Activated CD4-positive, alpha-beta T cell treated with anti-CD3 and anti-CD28 coated beads, Interleukin-2, amount 50 U/mL, for 1 hour (primary cell): ENCODE measurements at places on chromosomes 6 and 20.
A peak's percentile ranks its signal among the peaks of the same experiment; 100 is the strongest.

GRCh38 chr6:64010010-64010409 lies 374.4 kb downstream of the PHF3 start:
- no peak for DNase-seq

DNA sequence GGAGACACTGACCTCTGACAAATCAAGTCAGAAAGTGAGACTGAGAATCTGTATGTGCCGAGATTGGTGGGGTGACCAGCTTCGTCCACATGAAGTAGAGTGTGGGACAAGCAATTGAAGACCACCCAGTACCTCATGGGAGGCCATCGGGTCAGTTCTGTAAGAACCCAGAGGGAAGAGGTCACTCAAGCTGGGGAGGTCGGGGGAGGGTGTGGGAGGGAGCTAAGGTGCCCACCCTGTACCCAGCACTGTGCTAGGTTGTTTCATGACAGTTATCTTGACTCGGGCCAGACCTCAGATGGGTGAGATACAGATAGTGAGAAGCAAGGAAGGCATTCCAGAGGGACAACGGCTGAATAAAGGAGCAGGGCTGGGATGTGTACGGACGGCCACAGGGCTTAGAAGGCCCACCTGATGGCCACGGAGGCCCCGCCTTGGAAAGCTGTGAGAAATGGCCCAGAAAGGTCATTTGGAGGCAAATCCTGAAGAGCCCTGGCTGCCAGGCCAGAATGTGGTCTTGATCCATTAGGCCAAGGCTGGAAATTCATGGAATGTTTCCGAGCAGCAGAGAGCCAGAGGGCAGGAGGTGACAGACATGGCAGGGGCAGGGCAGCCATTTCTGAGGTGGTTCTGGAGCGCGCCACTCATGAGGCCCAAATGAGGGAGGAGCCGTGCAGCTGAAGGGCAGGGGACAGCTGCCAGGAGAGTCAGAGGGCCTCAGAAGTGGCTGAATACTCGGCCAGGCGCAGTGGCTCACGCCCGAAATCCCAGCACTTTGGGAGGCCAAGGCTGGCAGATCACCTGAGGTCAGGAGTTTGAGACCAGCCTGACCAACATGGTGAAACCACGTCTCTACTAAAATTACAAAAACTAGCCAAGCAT lies 7.7 kb downstream of the MMP24OS start:
- DNase-seq: no peak

- DNase-seq: no peak
Observed at GRCh38 chr6:139528471-139528870, 154.0 kb upstream of the CITED2 start.

GRCh38 chr6:75546381-75546780 lies 52.8 kb upstream of the FILIP1 start:
- DNase-seq: no peak

DNA sequence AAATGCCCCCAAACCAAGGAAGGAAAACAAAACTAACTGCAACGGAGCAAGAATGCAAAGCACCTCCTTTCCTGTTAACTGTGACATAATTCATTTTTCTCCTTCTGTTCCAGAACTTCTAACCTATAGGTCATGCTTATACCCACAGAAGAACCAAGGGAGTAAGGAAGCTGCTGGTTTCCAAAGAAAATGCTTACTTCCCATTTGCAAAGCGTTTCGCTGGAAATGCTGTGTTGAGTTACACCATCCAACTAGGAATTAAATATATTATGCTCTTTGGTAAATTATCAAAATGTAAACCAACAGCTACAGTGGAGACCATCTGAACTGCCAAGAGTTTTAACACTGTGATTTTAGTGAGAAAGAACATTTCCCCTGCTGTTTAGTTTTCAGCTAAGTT lies 42.9 kb downstream of the ATXN1 start:
- no peak for DNase-seq

- DNase-seq: no peak
Observed at GRCh38 chr20:43994486-43995100, 79.9 kb downstream of the TOX2 start.

DNA sequence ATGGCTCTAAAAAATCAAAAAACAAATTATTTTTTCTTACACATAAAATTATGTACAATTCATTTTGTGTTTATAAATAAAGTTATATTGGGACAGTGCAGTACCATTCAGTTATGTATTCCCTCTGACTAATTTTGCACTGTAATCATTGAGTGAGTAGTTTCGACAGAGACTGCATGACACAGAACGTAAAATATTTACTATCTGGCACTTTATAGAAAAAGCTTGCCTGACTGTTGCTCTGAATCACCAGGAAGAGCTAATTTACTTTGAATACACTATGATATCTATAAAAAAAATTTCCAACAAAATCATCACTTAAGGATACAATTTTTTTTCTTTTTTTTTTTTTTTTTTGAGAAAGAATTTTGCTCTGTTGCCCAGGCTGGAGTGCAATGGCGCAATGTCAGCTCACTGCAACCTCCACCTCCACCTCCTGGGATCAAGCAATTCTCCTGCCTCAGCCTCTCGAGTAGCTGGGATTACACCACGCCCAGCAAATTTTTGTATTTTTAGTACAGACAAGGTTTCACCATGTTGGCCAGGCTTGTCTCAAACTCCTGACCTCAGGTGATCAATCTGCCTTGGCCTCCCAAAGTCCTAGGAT lies 11.0 kb upstream of the KHDC1L start:
- DNase-seq: no peak

GRCh38 chr6:133939778-133940667 lies 13.0 kb upstream of the TBPL1 start:
- no peak for DNase-seq

- DNase-seq: no peak
Observed at GRCh38 chr20:8854571-8854970, 214.3 kb upstream of the PLCB4 start.

DNA sequence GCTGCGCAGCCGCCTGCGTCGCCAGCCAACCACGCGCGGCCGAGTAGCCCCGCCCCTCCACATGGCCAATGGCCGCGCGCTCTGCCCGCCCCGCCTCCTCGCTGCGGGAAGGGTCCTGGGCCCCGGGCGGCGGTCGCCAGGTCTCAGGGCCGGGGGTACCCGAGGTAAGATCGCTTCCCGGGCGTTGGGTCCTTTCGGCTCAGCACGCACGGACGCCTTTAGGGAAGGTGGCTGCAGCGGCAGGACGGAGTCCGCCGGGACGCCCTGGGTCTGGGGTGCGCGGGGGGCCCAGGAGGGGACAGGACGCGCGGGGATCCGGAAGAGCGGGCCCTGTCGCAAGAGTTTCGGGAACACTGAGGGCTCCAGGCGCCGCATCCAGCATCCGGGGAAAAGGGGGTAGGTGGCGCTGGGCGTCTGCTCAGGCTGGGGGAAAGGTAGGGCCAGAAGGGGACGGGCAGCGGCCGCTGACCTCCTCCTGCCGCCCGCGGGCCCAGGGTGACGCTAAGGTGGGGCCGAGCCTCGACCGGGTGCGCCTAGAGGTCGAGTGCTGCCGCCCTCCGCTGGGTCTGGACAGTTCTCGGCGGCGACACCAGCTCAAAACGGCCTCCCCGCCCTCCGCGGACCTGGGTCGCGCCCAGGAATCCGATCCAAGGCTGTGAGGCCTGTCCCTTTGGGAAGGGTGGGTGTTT lies at the start of gene MAVS:
MAVS (plus strand) TSS at position 95 of the 689 bp plus-strand sequence. CDS start 7,791 bp downstream, outside the sequence.
- DNase-seq: peak; percentile 84

DNA sequence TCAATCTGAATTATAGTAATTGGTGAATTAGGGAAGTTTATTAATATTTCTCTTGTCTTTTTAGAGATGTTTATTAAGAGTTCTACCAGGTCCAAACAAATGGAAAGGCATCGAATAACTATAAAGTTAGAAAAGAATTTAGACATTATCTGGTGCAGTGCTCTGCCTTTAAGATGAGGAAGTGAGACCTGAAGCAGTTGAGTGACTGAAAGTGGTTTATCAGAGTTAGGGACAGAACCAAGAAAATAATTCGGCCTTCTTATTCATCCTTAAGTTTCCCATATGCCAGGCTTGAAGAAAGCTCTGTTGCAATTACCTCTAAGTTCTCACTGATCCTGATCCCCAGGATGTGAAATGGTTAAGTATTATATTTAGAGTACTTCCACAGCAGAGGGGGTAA lies 94.2 kb upstream of the FLRT3 start:
- no peak for DNase-seq

DNA sequence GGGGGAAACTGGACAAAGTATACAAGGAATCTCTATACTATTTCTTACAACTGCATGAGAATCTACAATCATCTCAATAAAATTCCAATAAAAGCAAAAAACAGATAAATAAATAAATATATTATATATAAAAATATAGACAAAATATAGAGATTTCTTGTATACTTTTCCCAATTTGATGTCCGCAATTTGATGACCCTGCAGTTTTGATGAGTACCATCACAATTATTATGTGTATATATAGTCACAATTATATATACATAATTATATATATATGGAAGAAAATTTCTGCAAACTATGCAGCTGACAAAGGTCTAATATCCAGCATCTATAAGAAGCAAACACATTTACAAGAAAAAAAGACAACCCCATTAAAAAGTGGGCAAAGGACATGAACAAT lies 169.2 kb upstream of the ATXN1 start:
- no peak for DNase-seq

GRCh38 chr6:52333840-52334200 lies 28.1 kb upstream of the PAQR8 start:
- DNase-seq: no peak

DNA sequence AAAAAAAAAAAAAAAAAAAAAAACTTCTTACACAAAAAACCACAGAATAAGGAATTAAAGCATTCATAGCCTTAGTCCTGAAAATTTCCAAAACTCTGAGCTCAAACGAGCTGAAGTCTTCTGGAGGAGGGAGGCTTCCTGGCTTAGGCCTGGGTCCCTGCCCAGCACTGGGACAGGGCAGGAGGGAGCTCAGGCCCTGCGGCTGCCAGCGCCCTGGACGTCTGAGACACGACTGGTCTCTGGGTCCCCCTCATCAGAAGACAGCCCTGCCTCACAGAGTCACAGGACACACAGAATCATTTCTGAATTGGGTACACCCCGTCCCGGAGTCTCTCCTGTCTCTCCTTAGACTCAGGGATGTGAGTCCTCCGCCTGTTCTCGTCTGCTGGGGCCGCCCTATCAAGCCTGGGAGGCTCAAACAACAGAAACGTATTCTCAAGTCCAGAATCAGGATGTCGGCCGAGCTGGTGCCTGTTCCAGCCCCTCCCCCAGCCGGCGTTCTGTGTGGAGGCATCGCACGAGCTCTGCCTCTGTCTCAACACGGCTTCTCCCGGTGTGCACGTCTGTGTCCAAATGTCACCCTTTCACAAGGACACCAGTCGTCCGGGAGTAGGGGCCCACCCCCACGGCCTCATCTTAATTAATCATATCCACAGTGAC lies 39.4 kb downstream of the ZBTB46 start:
- DNase-seq: no peak

- DNase-seq: no peak
Observed at GRCh38 chr6:139569566-139569965, 195.1 kb upstream of the CITED2 start.

GRCh38 chr6:98002678-98003077 lies 719.7 kb upstream of the MMS22L start:
- no peak for DNase-seq

DNA sequence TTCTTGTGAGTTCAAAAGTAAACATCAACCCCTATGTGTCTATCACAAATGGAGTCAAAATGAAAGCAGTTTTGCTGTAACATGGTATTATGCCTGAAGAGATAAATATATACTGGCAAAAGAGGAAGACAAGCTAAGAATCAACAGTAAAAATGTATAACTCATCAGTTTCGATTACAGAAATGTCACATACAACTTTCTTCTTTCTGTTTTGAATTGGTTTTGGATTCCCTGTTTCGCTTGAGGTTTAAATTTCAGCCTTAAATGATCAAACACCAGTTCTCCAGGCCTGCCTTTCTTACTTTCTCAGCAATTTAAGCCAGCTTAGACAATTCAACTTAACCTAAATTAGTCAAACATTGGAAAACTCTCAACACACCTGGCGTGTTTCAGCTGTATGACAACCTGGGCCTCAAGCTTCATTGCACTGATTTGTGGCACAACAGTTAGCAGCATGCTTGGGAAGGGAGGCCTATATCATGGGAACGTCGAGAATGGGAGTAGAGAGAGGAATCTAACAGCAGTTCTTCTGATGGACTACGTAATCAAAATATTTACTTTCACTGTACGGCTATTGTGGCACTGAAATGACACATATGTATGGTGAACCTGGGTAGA lies 51.9 kb upstream of the MARCKS start:
- no peak for DNase-seq

DNA sequence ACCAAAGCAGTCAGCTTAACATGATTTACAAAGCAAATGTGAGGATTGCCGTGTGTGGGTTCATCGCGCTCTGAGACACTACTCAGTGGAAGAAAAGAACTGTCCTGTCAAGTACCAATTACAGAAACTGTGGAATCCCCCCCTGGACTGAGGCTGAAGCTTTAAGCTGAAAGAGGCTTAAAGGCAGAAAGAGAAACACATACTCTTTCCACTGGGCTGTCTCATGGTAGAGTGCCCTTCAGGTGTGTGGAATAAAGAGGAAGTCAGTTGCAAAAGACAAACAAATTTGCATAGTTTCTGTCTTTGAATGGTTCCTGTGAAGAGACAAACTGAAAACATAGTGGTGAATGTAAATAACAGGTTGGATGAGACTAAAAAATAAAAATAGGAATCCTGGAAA lies 560.4 kb upstream of the SYNCRIP start:
- no peak for DNase-seq

DNA sequence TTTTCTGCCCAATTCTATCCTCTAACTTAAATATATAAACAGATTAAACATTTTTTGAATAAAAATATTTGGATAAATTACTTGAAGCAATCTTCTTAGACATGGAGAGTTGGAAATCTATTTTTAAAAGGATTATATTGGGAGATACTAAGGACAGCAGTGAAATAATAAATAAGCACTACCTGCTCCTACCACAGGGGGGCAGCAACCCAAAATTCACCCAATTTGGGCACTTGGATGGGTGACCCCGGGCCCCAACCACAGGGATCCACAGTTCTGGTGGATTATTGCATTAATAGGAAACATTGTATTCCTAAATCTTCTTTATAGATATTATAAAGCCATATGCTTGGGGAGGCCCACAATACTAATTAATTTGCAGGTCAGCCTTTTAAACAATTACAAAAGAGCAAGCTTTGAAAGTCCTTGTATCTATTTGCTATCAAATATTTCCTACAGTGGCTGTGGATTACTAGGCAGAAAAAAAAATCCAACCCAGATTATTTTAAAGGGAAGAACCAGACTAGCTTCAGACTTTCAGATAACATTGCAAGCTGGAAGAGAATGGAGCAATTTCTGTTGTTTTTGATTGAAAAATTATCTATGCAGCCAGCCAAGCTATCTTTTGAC lies 66.4 kb upstream of the PDE10A start:
- peak; percentile 14 for DNase-seq

DNA sequence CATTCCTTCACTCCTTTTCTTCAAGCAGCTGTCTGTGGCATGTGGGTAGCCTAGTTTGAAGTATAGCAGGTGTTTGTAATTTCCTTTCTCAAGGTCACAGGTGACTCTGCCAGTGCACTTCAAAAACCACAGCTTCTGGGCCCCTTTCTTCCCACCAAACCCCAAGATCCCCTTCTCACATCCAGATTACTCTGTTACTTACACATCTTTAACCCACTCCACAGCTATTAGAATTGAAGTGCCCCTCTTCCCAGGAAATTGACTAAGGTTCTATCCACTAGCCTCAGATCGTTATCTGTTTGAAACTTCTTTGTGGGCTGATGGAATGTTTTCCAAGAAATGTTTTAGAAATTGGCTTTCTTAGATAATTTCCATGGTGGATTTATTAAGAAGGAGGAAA lies 150.8 kb downstream of the AHI1 start:
- DNase-seq: no peak
